ENCODE measurements at places on chromosomes 7 and 10.

GRCh38 chr10:86536294-86536861 lies 14.8 kb upstream of the WAPL start:
- DNase-seq: peak; percentile 43

DNA sequence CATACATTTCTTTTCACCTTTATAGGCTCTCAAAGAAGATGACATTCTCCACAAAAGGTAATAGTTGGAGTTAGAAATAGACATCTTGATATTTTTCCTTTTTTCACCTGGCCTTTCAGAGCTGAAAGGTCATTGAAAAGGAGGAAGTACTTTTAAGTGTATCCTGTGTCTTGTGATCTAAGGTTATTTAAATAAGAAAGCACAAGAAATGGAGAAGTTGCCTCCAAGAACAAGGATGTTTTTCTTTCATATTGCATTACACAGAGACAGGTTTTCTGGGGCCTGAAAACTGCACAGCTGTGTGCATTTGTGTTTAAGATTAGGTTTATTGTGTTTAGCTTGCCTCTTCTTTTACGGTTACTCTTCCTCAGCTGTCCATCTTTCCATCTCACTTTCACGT lies 103.4 kb upstream of the SEMA3D start:
- DNase-seq: no peak

- DNase-seq: no peak
These were observed 61.9 kb downstream of the COL13A1 start for GRCh38 chr10:69863580-69863979.

DNA sequence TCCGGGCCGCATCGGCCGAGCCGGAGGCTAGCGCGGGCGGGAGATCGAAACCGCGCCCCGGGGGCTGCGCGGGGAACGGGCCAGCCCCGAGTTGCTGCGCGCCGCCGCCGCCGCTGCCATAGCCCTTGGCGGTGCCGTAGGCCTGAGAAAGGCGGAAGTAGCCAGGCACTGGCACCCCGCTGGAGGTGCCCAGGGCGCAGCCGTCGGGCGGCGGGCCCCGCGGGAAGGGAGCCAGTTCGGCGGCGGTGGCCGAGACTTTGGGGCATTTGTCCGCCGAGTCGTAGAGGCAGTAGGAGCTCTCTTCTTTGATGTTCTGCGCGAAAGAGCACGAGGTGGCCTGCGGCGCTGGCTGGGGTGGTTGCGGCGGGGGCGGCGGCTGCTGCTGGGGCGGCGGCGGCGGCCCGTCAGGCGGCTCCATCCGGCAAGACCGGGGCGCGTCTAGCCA lies 587 bp downstream of the HOXA10 start:
- DNase-seq: no peak

GRCh38 chr7:35993113-35993512 lies 159.9 kb upstream of the EEPD1 start:
- DNase-seq: no peak

DNA sequence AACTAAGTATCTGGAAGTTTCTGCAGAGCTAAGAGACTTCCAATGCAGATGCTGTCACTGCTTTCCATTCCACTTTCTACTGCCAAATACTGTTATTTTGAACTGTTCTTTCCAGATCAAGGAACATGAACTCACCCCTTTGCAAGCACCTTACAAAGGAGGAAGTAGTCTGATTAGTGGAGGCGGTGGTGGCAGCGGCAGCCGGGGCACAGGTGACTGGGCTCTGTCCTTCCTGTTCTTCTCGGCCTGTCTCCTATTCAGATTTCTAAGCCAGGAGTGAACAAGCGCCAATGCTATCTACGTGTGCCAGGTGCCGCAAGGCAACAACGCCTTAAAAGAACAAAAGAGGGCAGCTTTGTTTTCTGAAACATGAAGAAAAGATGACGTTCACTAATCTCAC lies 44.9 kb downstream of the BEND7 start:
- DNase-seq: no peak

DNA sequence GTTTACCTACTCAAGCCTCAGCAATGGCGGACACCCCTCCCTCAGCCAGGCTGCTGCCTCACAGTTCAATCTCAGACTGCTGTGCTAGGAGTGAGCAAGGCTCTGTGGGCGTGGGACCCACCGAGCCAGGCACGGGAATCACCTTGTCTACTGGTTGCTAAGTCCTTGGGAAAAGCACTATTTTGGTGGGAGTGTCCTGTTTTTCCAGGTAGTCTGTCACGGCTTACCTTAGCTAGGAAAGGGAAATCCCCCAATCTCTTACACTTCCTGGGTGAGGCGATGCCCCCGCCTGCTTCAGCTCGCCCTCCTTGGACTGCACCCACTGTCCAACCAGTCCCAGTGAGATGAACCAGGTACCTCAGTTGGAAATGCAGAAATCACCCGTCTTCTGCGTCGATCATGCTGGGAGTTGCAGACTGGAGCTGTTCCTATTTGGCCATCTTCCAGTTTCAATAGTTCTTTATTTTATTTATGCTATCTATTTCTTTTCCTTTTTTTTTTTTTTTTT lies at the start of gene HYAL4:
HYAL4 (plus strand) TSS at position 458 of the 508 bp plus-strand sequence. CDS start 23,105 bp downstream, outside the sequence.
- DNase-seq: no peak

- no peak for DNase-seq
These were observed 168.6 kb upstream of the CSTF2T start for GRCh38 chr10:51867956-51868355.

GRCh38 chr7:36765605-36766004 lies 41.3 kb upstream of the AOAH start:
- DNase-seq: no peak

DNA sequence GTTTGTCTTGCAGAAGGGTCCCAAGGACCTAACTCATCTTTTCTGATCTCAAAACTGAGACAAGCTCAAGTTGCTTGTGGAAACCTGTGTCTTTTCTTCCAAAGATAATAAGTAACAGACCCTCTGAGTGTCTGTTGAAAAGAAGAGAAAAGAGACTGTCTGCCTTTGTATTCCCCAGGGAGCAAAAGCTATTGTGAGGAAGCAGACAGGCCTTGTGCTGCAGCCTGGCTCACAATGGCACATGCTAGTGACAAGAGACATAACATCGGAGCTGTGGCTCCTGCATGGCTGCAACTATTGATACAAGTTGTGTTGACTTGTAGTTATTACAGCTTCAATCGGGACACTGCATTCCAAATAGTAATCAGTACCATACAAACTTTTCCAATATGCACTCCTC lies 202.9 kb downstream of the DKK1 start:
- no peak for DNase-seq

GRCh38 chr10:317271-317769 lies 182.1 kb downstream of the ZMYND11 start:
- no peak for DNase-seq

GRCh38 chr7:100678291-100678984 lies 4.9 kb downstream of the GNB2 start:
- DNase-seq: no peak

DNA sequence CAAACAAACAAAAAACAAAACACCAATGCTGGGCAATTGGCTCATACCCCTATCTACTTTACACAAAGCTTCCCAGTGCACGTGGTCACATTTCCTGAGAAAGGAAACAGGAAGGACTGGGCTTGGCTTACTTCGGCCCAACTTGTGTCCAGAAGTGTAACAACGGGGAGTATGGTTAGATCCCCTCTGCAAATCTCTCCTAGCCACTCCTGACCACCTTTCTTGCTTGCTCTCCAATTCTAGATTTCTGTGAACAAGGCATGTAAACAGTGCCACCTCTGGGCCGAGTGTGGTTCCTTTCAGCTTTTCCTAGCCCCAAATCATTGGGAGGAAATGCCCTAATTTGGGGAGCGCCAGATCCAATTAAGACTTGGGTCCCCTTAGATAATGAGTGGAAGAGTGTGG lies 21.0 kb upstream of the FRAT2 start:
- no peak for DNase-seq

- DNase-seq: no peak
These were observed 103.3 kb upstream of the PFKP start for GRCh38 chr10:2963889-2964631.

DNA sequence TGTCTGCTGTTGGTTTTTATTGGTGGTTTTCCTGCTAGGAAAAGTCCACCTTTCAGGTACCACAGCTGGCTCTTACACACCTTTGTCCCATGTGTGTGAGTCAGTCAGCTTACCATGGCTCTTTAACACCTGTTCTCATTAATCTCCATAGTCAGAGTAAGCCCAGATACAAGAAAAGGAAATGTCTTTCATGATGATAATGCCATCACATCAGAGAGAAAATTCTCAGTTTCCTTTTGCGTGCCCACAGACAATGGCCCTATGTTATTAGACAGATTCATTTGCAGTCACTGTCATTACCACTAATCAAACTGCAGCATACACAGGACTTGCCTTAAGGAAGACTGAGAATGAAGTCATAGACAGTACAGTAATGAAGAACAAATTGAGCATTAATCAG lies 1583.6 kb upstream of the LRRTM3 start:
- DNase-seq: no peak

DNA sequence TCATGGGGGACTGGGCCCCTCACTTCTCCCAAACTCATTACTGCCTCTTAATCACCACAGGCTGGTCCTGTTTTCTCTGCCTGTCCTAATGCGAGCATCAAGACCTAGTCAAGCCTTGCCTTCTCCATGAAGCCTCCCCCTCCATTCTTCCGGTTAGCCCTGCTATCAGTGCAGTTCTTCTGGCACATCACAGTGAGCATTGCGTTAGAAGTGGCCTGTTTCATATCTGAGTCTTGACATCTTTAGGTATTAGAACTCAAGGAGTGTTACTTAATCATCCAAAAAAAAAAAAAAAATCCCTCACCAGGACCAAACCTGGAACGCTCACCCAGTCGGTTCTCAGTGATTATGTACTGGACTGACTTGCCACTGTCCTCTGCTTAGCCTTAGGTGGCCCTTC lies 17.4 kb downstream of the SNX10 start:
- no peak for DNase-seq

DNA sequence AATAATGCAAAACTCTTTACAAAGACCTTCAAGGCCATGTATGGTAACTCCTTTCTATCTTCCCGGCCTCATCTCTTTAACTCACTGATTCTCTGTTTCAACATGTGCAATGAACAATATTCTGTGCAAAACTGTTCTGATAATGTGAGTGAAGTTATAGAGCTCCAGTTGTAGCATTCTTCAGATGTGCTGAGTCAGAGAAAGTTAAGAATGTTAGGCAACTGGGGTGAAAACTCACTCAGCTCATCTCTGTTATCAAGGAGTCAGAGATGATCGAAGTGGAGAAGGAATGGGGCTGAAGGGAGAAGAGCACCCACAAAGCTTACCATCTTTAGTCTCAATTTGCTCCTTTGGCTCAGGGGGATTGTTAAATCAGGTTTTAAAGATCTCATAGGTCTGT lies 344.7 kb upstream of the NPSR1 start:
- no peak for DNase-seq
